ENCODE measurements at places on chromosomes 3 and 15. TPM values are rescaled to one million over a fixed set of nuclear protein-coding genes. Genes with fewer than 3 reads are reported as not detected.

GRCh38 chr3:113275258-113275556 is 63.9 kb downstream of the BOC start:
- H3K27me3 ChIP-seq, result no peaks in the 10 kb centered on the region
- DNase-seq, result no peak
- peaks cover 12% of the 10 kb centered on the region for H3K4me1 ChIP-seq
- H3K27ac ChIP-seq, result no peak overlapping the region

LMAN1L gene
- total RNA-seq, result not detected

DNA sequence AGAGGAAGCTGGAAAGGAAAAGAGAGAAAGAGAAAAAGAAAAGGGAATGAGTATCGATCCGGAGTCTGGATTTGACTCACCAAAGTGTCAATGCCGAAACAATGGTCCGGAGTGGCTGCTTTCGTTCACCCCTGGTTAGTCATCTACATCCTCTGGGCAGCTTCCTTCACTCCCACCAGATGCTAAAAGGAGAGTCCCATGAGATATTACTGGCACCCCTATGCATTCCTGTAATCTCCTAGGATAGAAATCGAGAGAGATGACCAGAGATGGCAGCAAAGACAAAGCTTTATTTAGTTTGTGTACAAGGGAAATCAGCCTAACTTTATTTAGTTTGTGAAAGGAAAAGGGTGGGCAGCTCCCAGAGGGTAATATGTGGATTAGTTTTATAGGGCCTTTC is 622.2 kb downstream of the ZPLD1 start:
- no peaks in the 10 kb centered on the region for H3K27me3 ChIP-seq
- H3K36me3 ChIP-seq, result no peaks in the 10 kb centered on the region
- no peak overlapping the region for H3K4me3 ChIP-seq
- no peak for DNase-seq

CLDN18 gene
- not detected for total RNA-seq

- H3K27ac ChIP-seq, result no peak overlapping the region
- H3K4me3 ChIP-seq, result no peak overlapping the region
- H3K27me3 ChIP-seq, result 0 out of 2 replicates have a peak, but pooled peaks cover 3% of the 10 kb centered on the region
- peaks cover 18% of the 10 kb centered on the region for H3K36me3 ChIP-seq
These were observed 33.5 kb downstream of the HMCES start for GRCh38 chr3:129312021-129312639.

TMEM108 gene
- not detected for total RNA-seq

EXD1 gene
- not detected for total RNA-seq

All from SJSA1 (cell line).